RPMI7951 (cell line): ENCODE measurements at places on chromosomes 3 and 15. TPM values are rescaled to one million over a fixed set of nuclear protein-coding genes. Genes with fewer than 3 reads are reported as not detected.

GRCh38 chr15:40754883-40755811 is at the start of gene RMDN3:
RMDN3 (minus strand) TSS chr15:40755254; CDS start chr15:40754783, 471 bp downstream.
- DNase-seq: peak; percentile 92

DNA sequence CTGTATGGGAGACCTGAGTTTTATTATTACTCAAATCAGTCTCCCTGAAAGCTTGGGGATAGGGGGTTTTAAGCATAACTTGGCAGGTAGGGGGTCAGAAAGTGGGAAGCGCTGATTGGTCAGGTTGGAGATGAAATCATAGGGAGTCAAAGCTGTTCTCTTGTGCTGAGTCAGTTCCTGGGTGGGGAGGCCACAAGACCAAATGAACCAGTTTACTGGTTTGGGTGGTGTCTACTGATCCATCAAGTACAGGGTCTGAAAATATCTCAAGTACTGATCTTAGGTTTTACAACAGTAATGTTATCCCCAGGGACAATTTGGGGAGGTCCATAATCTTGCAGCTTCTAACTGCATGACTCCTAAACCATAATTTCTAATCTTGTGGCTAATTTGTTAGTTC is 17.8 kb upstream of the IQCF6 start:
- DNase-seq: peak; percentile 7

GRCh38 chr3:127149621-127150310 is 43.2 kb upstream of the PRR23E start:
- DNase-seq: no peak

DNA sequence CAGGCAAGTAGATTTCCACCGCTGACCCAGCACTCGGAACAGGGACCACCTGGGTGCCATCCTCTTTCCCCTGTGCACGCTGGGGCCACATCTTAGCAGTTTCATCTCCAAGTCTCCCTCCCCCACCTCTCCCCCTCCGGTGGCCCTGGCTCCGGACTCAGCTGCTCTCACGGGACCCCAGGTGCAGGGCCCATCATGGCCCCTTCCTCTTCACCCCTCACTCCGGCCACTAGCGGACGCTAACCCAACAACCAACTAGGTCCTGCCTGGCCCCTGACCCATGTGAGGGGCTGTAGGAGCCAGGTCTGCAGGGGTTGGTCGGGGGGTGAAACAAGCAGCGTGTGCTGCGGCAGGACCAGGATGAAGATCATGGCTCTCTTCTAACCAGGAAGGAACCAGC is 31.3 kb upstream of the IQSEC1 start:
- no peak for DNase-seq

DNA sequence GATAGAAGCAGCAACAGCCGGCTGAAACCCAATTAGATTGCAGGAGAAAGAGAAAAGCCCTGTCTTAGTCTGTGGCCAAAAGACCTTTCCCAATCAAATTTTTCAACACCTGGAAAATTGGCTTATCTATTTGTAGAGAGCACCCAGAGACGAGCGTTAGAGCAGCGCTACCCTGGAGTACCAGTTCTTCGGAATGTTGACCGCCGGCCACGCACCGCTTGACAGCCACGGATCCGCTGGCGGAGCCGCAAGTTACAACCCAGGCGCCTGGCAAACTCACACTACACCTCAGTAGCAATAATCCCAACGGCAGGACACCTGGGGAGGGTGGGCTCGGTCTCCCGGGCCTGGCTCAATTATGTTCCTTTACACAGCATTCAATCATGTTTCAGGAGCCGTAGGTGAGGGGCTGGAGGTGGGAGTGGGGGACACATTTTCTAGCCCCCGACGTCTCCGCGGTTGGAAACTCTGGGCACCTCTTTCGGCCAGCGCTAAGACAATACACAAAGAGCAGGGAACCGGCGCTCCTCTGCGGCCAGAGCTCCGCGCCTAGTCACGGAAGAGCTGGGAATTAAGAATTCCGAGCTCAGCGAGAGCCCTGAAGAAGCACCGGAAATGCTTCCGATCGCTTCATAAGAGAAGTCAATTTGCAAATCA is 1.2 kb downstream of the MB21D2 start:
- no peak for DNase-seq

- DNase-seq: no peak
These were observed 5.1 kb downstream of the SPTBN5 start for GRCh38 chr15:41888662-41889253.

- peak; percentile 26 for DNase-seq
These were observed 213.9 kb upstream of the PFN2 start for GRCh38 chr3:150184426-150185071.

Gene PYGO1
- total RNA-seq: 9.7 and 11.3 TPM in 2 replicates

Gene GOLIM4
- 57.0 and 63.3 TPM in 2 replicates for total RNA-seq
